NCI-H1694 (cell line): ENCODE measurements at places on chromosomes 4 and X.
A peak's percentile ranks its signal among the peaks of the same experiment; 100 is the strongest.

DNA sequence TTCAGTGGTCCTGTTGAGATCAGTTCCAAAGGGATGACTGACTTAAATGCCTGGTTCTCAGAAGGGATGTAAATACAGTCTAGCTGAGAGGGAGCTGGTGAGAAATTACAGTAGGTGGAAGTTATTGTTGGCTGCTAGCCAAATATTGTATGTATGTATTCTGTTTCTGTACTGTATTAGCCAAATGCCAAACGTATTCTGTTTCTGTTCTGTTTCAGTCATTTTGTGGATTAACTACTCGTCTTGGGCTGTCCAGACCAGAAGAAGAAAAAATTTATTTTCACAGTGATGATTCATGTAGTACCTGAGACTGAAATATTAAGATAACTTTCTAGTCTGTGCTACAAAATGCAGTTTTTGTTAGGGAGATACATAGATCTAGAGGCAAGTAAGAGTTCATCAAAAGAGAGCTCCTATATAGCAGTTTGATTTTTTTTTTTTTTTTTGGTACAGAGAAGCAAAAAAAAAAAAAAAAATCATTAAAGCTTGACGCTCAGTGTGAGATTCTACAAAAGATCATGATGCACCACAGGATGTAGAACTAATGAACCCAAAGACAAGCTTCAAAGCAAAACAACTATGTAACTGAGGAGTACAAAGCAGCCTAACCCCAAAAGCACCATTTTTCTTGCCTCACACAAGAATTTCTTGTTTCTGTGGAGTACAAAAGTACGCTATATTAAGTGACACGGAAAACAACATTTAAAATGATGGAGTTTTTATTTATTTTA, 54.8 kb downstream of the CASP6 start:
- no peak for DNase-seq

DNA sequence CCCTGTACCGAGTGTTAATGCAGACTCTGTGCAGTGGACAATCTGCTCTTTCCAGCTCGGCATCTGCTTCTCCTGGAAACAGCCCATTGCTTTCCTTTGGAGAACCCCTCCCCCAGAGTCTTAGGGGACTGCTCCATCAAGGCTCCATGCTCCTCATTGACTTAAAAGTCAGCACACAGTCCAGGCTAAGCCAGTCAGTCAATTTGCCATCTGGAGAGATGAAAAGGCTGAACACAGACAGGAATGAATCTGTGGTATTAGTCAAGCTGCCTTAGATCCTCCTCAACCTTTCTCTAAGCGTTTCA, 20.3 kb downstream of the ATP8A1 start:
- peak; percentile 21 for DNase-seq

DNA sequence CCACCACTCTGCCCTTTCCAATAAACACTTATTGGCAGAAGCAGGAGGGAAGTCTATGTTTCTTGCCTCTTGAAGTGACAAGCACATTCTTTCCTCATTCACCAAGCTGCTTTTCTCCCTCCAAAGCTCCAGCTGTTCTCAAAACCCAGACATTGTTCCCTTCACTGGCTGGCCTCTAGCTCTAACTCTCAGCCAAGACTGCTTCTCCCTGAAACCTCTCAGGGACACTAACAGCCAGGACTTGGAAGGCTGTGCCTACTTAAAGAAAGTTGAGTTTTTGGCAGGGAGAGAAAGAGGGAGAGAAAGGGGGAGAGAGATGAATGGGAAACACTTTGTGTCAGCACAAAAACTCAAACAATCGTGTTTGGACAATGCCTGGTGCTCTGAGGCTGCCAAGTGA, 99.5 kb downstream of the COX18 start:
- DNase-seq, result no peak

GRCh38 chr4:186228514-186228894, 1.2 kb downstream of the KLKB1 start:
- no peak for DNase-seq

- no peak for DNase-seq
Observed at GRCh38 chr4:92447255-92447905, 143.6 kb downstream of the GRID2 start.

- DNase-seq, result no peak
Observed at GRCh38 chr4:185472103-185472542, 590 bp upstream of the CCDC110 start.

GRCh38 chrX:136588036-136588435, 56.0 kb downstream of the VGLL1 start:
- no peak for DNase-seq

GRCh38 chrX:112473654-112474053, 206.1 kb downstream of the LHFPL1 start:
- DNase-seq, result no peak

- no peak for DNase-seq
Observed at GRCh38 chrX:66863721-66864120, 224.8 kb upstream of the EDA2R start.

GRCh38 chr4:27068151-27068867, 207.7 kb downstream of the STIM2 start:
- DNase-seq, result no peak

DNA sequence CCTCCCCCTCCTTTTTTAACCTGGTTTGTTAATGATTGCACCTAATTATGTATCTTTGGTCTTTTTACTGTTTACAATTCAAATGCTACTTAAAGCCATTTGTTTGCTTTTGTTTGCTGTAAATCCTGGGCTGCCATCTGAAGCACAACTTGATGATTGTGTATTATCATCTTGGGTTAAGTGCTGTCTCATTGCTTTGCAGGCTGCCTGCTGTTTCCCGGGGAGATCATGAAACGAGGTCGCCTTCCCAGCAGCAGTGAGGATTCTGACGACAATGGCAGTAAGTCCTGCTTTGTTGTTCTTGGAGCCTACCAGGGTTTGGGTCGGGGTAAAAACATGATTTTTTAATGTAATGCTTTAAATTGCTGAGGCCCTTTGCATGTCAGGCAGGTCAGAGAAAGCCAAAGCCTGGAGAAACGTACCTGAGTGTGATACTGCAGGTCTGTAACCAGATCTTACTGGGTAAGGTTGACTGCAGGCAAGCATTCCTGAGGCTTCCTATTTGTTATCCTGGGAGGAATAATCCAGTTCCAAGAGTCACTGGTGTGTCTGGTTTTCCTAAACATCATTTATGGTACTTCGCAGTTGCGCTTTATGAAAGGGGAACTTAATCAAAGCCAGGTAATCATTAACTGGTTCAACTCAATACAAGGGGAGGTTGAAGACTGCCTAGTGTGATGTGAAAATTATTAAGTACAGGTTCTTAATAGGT, 22.2 kb downstream of the JADE1 start:
- DNase-seq, result no peak

- no peak for DNase-seq
Observed at GRCh38 chr4:113878668-113879067, 100.8 kb downstream of the ARSJ start.

GRCh38 chr4:15918484-15919129, 19.9 kb downstream of the FGFBP1 start:
- DNase-seq, result no peak

- DNase-seq, result no peak
Observed at GRCh38 chr4:40363945-40364344, 28.8 kb downstream of the CHRNA9 start.

DNA sequence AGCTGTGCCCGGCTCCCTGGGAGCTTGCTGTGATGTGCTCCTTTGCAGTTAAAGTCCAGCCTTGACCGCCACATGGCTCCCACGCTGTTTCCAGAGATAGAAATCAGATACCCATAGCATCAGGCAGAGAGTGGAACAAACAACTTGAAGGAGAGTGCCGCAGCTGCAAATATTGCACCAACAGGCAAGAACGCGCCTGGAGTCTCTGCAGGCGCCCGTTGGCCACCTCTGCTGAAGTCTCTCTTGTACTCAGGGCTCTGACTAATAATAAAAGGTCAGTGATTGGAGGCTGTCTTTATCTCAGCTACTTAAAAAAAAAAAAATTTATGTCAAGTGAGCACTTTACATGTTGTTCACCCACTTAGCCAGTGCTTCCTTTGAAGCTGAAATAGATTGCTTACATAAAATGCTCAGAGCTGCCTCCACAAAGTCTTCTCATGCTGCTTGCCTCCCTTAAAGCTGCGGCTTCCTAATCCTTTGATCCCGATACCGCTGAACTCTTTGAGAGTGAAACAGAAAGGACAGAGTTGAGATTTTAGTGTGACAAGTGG, 30.9 kb upstream of the TENM3 start:
- no peak for DNase-seq

DNA sequence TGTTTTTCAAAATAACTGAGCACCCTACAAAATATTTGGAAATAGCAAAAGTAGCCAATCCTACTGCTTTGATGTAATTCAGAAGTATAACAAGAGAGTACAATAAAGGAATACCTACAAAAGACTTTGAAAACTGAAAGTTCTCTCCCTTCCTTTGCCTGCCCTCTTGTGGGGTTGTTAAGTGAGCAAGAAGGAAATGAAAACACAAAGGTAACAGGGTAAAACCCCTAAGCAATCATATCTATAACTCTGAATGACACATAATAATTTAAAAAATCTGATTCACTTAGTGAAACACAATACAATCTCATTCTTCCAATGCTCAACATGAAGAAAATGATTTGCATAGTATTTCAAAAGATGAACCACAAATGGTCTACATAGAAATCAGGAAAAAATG, 98.2 kb downstream of the FRYL start:
- DNase-seq, result no peak

DNA sequence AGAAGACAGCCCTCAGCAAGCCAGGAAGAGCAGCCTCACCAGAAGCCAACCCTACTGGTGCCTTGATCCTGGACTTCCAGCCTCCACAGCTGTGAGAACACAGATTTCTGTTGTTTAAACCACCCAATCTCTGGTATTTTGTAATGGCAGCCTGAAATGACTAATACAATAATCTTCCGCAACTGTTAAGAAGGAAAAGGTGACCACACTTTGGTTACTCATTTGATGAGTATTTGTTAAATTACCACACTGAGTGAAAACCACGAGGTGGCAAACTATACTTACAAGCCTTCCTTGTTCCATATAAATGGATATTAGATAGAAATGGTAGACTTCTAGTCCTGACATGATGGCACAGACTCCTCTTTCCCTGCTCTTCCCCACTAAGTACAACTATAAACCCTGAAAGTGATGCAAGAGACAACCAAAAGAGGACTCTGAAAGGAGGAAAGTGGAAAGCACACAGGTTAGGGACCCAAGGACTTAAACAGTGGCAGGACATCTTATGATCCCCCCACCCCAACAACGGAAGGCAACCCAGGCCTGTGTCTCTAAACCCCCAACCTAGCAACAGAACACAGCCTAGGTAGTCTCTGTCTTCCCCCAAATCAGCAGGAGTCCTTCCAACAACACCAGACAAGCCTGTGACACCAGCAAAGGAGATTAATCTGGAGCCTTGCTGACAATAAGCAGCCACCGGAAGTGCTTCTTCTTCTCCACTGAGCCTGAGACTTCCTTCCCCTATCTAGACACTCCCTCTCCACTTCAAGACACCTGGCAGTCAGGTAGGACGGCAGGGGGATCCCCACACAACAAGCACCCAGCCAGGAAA, 12.3 kb downstream of the ZNF182 start:
- DNase-seq, result no peak

GRCh38 chrX:95076449-95076848, 1402.4 kb downstream of the FAM133A start:
- DNase-seq, result peak; percentile 5

DNA sequence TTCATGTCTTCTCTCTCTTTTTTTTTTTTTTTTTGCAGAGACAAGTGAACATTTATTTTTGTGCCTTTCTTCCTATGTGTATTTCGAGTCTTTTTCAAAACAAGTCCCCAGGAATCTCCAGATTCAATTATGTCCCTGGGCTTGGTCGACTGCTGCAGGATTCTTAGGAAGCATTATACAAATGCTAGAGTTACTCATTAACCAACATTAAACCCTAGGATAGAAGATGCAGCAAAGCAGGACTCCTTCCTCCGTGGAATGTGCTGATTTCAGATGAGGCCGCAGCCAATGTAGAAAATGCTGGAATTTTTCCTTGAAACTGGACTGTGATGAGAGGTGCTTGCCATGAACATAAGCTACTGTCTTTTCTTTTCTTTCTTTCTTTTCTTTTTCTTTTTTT, 3.4 kb downstream of the ZNF81 start:
- DNase-seq, result no peak

- no peak for DNase-seq
Observed at GRCh38 chrX:30900227-30900626, 11.2 kb upstream of the TAB3 start.
